ENCODE measurements at places on chromosomes 7 and 10. TPM values are rescaled to one million over a fixed set of nuclear protein-coding genes. Genes with fewer than 3 reads are reported as not detected.

Gene AGBL3
- 5.0 TPM for polyA plus RNA-seq

Gene TPST1
- 14.8 TPM for polyA plus RNA-seq

Gene IFIT5
- polyA plus RNA-seq = 11.9 TPM

Gene VAX1
- not detected for polyA plus RNA-seq

Gene TBL2
- 21.1 TPM for polyA plus RNA-seq

Gene CPXM2
- 0.74 TPM for polyA plus RNA-seq

Gene NUTM2A
- 1.9 TPM for polyA plus RNA-seq

Gene MACROH2A2
- polyA plus RNA-seq = 24.3 TPM

Gene OR13A1
- not detected for polyA plus RNA-seq

Gene ZNF746
- 9.0 TPM for polyA plus RNA-seq

Gene FGL2
- 26.4 TPM for polyA plus RNA-seq

Gene KLF14
- polyA plus RNA-seq = 1.6 TPM

DNA sequence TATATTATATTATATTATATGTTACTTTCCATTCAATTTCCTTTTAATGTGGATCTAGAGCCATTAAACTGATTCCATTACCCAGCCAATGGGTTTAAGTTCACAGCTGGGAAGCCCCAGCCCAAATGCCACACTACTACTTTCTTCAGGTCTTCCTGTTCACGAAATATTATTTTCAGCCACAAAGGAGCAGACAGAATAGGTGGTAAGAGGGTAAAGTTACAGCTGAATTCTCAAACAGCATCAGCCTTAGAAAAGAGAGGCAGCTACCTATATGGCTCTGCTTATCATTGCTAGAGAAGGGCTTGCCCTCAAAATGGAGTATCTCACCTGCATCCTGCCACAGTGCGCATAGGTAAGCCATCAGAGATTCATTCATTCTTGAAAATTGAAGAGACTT is 128.3 kb downstream of the ITGA8 start:
- DNase-seq = no peak

GRCh38 chr10:132743925-132744490 is 41.9 kb downstream of the NKX6-2 start:
- no peak for DNase-seq

DNA sequence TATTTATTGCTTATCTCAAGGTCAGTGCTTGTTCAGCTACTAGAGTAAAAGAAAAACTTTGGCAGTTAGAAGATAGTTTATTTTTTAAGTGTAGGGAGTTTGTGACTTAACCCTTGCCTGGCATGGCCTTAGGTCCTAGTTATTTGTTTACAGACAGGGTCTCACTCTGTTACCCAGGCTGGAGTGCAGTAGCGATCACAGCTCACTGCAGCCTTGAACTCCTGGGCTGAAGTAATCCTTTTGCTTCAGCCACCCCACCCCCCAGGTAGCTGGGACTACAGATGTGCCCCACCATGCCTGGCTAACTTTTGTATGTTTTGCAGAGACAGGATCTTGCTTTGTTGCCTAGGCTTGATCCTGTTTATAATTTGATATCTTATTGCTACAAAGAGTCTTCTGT is 4.2 kb downstream of the ANLN start:
- DNase-seq = no peak

GRCh38 chr10:79380946-79381721 is 33.9 kb downstream of the PPIF start:
- no peak for DNase-seq

- no peak for DNase-seq
Measured at GRCh38 chr7:50308532-50309385, 4.2 kb downstream of the IKZF1 start.

DNA sequence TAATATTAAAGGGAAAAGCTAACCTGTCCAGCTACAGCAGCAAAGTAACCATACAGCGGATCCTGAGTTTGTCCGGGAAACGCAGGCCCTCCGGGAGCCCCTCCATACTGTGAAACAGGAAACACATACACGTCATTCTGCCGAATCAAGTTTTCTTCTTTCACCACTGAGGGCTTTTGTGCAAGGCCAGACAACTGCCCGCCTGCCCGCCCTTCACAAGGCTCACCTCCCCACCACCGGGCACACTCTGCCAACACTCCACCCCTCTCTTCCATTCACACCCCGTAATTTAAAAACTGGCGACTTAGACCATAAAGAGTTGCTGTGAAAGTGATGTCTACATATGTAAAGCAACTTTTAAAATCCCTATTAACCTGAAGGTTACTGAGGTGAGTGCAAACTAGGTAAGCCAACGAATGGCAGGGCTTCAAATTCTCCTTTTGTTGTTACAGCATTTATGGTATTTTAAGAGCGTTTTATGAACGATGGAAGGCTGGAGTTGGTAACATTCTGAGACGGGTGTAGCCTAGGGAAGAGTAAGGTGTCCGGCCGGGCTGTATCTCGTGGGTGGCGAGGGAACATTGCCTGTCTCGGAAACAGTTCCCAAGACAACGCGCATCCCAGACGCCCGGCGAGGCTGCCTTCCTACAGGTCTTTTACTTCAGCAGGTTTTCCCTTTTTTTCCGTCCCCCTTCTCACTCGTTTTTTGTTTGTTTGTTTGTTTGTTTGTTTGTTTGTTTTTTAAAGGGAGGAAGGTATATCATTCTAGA is 817 bp downstream of the SRI start:
- peak; percentile 82 for DNase-seq

- DNase-seq = no peak
Measured at GRCh38 chr10:77873536-77874380, 52.8 kb downstream of the DLG5 start.

DNA sequence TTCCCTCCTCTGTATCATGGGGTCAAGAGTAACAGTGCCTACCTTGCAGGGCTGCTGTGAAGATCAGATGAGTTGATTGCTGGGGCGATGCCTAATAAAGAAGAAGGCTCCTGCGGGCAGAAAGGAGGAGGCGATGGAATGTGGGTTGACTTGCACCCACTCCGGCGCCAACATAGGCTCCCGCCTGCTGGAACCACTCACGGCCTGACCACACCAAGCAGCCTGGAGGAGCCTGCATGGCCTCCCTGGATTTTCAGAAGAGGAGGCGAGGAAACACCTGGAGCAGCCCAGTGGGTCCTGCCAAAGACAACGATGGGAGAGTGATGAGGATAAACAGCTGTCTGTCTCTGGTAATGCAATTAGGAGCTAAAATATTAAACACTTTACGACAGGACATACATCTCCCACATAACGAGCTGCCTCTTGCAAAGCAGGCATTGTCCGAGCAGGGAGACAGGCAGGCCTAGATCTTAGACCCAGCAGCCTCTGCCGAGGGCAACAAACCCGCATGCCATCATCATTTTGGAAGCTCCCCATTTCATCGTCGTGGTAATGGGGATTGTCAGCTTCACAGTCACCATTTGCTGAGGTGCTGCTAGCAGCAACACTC is 302.9 kb upstream of the ZMIZ1 start:
- DNase-seq = no peak

DNA sequence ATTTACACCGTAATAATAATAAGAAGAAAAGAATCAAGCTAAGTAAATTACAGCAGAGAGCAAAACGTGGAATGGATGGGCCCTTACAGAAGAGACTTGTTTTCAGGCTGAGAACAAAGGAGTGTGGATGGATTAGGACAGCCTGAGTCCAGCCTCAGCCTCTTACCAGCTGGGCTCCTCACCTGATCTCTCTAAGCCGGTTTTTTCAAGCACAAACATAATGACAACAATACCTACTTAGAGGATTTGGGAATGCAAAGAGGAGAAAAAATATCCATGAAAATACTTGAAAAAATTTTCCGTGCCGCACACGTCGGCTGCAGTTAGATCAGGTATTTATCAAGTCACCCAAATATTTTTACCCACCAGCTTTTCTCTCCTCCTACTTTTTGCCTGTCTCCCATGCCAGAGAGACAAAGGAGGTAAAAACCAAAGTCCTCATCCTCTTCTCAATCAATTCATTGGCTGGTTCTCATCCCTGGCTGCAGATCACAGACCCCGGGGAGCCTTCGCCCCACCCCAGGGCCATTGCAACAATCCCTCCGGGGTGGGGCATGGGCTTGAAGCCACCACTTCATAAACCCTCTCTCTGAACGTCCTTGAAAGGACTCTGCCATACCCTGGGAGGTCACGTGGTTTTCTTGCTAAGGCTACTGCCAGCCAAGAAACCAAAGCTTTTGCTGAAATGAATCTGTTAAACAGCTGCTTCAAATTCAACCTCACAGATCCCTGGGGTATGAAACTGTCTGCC is 29.7 kb upstream of the GTF2I start:
- DNase-seq = no peak

DNA sequence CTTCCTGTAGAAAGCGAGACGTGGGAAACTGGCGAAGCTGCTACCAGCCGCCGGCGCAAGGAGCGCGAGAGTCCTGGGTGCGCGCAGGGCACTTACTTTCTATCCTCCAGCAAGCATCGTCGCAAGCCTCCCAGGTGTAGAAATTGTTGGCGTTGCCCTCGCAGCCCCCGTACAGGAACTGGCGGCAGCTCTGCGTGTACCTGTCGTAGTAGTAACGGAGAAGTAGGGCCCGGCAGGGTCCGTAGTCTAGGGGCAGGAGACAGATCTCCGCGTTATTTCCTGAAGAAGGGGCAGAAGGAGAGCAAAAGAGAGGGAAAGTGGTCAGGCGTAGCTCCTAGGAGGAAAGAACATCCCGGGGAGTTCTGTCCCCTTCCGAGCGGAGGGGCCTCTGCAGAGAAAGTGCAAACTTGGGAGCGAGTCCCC is 501 bp downstream of the TFPI2 start:
- peak; percentile 66 for DNase-seq

DNA sequence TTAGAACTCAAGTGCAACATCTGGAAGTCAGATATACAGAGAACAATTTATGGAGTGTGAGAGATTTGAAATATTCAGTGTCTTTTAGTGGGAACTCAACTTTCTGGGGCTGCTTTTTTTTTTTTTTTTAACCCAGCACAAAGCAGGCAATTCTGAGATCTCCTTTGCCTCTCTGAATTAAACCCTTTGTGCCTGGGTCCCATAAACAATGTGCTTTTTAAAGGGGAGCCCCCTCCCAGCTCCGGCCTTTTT is 146.8 kb downstream of the CELF2 start:
- no peak for DNase-seq

DNA sequence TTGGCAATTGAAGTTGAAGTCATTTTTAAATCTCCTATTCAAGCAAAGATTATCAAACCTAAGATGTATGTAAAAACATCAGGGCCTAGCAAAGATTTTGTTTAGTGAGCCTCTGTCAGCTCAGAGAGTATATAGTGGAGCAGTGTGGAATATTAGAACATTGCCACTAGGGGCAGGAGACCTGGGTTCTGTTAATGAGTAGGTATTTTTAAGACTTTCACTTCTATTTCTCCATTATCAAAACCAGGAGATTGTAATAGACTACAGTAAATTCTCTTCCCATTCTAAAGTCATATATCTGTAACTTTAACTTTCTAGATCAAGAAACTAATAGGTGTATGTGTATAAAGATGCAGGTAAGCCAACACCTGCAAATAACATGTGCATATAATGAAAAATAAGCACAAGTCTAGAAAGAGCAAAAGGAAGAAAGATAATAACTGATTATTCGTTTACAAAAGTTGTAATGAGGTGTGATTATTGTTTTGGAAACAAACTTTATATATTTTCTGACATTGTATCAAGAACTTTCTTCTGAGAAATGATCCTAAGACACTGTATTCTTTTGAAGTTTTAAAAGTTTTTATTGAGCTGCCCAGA is 64.4 kb downstream of the KCND2 start:
- DNase-seq = no peak

GRCh38 chr7:29127527-29127926 is 18.8 kb downstream of the CPVL start:
- no peak for DNase-seq

DNA sequence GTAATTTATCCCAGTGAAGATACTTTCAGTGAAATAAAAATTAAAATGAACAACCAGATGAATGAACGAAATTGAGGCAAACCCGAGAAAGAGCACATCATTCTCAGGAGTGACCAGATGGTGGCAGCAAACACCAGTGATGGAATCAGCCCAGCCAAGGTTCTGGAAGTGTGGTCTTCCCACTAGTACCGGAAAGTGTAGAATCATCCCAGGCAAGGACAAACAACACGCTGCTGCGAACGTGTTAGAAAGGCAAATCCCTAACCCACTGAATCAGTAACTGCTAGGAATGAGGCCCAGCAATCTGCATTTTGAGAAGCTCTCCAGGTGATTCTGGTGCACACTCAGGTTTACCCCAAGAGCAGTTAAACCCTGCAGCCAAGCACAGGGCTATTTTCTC is 15.5 kb upstream of the SLC18A3 start:
- peak; percentile 64 for DNase-seq

GRCh38 chr7:55209366-55209765 is 155.8 kb upstream of the LANCL2 start:
- DNase-seq = no peak

- DNase-seq = no peak
Measured at GRCh38 chr7:143454091-143454680, 10.9 kb downstream of the TAS2R60 start.

- no peak for DNase-seq
Measured at GRCh38 chr10:91242940-91243339, 22.5 kb downstream of the PCGF5 start.

DNA sequence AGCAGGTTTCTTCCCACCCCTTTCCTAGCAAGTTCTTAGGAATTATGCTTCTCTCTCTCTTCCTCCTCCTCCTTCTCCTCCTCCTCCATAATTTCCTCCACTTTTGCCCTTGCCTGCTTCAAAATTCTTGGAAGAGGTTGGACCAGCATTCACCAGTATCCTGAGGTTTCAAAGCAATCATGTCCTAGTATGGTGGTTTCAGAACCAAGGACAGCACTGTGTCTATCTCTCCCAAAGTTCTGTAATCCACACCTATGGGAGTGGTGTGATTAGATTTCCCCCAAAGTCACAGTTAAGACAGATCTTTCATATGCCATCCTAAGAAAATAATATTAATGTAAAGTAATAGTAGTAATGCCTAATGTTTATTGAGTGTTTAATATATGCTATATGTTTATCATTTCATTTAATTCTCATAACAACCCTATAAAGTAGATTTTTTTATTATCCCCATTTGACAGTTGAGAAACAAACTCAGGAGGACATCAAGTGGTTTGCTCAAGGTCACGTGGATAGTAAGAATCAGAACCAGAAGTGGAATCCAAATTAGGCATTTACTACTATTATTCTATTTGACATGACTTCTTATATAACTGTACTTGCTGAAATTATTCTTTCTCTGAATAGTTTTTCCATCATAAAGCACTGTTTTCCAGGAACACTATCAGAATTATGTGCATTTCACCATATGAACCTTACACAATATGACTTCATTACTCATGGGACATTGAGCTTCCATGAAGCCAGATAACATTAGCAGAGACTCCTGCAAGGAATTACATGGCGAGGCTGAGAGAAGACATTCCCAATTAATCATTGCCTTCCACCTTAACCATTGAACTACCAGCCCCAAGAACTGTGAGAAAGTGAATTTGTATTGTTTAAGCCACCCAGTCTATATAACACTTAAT is 91.4 kb downstream of the IPMK start:
- peak; percentile 24 for DNase-seq

- DNase-seq = no peak
Measured at GRCh38 chr10:86614853-86615252, 39.5 kb upstream of the OPN4 start.

GRCh38 chr10:65719790-65720189 is 1206.0 kb upstream of the LRRTM3 start:
- DNase-seq = peak; percentile 50

All from muscle of back (tissue), 13 donors.